ENCODE measurements at places on chromosomes 5 and 9.

GRCh38 chr5:165783024-165783423 is 2277.6 kb downstream of the MAT2B start:
- DNase-seq, result no peak

DNA sequence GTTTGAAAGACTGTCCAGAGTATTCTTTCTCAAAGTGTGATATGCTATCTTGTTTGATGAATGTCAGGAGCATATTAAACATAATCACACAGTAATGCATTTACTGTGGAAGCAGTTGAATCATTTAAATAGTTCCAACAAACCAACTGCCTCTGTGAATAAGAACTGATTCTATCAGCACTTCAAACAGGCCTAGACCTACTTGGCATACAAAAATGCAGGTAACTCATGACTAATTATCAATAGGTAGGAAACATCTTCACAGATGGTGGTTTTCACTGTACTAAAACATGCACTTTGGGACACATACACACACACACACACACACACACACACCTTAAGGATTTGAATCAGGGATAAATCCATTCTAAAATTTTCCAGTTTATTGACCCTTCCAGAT is 91.2 kb upstream of the SNX2 start:
- no peak for DNase-seq

- DNase-seq, result no peak
Observed at GRCh38 chr9:81529556-81530193, 159.7 kb downstream of the TLE1 start.

- DNase-seq, result no peak
Observed at GRCh38 chr5:115309751-115310370, 13.4 kb upstream of the CCDC112 start.

GRCh38 chr9:64066736-64067368 is 1218.2 kb downstream of the FOXD4L5 start:
- no peak for DNase-seq

GRCh38 chr5:33153831-33154230 is 286.9 kb upstream of the TARS1 start:
- no peak for DNase-seq

GRCh38 chr9:25709941-25710340 is 31.7 kb upstream of the TUSC1 start:
- no peak for DNase-seq

- no peak for DNase-seq
Observed at GRCh38 chr9:115132648-115133047, 14.7 kb upstream of the TNC start.

- DNase-seq, result no peak
Observed at GRCh38 chr5:152178350-152178699, 226.8 kb downstream of the NMUR2 start.

DNA sequence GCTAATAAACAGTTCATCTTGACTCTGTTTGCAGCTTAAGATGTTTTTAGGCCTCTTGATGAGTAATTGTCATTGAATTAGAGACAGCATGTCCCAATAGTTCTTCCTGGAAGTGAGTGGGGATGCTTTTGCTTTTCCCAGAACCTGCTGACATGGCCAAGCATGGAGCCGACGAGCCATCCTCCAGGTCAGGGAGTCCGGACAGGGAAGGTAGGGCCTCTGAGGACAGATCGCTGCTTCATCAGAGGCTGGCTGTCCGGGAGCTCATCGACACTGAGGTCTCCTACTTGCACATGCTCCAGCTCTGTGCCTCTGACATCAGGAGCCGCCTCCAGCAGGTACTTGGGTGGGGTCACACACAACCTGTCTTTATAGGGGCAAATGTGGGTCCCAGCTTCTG is 16.3 kb downstream of the ARHGEF37 start:
- no peak for DNase-seq

DNA sequence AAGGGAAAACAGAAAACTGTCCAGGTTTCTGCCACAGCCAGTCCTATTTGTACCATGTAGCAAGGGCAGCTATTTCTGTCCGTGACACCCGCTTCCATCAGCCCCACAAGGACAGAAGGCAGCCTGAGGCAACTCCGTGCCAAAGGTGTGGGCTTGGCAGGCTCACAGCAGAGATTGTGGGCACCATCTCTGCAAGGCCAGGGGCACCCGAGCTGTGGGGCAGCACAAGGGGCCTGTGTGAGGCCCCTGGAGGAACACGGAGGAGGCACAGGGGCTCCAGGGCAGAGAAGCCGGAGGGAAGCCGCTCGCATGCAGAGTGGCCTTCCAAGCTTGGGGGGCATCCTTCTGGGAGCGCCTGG is 43.5 kb downstream of the COL23A1 start:
- no peak for DNase-seq

- no peak for DNase-seq
Observed at GRCh38 chr5:143001764-143002351, 231.7 kb downstream of the ARHGAP26 start.

DNA sequence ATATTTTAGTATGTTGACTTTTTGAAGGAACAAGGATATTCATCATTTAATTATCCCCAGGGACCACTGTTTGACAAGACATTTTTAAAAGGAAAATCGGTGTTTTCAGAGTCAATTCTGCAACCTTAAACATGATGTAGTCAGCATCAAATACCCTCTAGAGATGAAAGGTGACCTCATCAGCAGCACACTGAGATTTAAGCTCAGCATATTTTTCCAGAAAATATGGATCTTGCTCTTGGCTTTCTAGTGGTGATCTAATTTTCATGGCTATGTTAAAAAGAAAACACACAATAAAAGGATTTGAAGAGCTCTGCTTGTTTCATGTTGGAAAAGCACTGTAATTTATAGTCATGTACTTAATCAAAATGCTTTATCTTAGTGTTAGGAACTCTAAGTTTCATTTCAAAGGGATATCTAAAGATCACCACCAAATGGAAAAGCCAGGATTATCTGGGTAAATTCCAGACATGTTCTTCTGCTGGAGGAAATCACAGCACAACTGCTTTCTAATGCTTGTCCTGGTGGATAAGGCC is 487.2 kb downstream of the ENC1 start:
- DNase-seq, result no peak

- no peak for DNase-seq
Observed at GRCh38 chr5:176559683-176560082, 10.5 kb downstream of the CDHR2 start.

DNA sequence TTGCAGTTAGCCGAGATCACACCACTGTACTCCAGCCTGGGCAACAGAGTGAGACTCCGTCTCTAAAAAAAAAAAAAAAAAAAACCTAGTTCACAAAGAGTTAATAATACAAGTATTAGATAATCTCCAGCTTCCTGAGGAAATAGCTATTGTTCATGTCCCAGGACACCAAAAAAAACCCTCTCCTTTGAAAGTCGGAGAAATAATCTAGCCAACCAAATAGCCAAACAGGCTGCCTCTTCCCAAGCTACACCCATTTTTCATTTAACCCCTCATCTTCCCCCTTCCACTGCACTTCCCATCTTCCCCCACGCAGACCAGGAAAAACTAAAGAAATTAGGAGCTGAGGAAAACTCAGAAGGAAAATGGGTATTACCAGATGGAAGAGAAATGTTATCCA is 23.6 kb downstream of the CNOT8 start:
- no peak for DNase-seq

DNA sequence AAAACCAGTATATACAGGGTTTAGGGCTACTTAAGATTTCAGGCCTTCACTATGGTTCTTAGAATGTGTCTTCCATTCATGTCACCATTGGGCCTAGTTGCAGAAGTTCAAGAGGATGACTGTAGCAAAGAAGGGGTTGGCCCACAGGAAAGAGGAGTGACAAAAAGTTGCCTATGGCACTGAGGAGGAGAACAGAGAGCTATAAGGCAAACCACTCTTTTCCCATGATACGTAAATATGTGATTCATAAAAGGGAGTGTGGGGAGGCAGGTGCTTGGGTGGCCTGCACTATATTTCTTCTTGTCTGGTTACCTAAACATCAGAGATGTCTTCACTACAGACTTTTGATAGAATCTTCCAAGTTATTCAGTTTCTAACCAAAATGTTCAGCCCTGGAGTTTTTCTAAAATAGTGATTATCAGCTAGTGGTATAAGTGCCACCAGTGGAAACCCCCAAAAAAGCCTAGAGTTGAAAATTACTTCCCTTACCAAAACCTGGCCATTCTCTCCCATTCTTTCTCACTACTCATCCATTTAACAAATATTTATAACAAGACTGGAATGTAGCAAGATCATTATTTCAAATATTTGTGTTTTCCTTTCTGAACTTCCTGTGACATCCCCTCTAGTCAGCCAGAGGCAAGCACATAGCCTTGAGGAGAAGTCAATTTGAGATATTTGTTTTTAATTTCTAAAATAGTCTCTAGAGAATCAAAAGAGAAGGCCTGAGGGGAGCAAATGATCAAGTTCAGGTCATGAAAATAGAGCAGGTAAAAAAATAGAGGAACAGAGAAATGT is 367.4 kb downstream of the EFNA5 start:
- no peak for DNase-seq

DNA sequence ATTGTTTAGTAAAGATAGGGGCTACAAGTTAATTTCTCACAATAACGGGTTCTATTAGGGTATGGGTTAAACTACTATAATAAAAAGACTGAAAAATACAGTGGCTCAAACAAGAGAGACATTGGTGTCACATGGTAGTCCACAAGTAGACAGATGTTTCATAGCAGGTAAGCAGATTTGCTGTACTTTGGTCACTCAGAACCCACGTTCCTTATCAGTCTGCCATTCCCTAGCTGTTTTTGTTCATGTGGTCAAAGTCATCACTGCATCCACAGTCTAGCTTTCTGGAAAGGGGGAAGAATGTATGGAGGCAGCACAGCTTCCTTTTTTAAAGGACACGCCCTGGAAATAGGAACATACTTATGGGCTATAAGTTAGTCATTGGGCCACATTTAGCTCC is 73.0 kb downstream of the SLC12A2 start:
- no peak for DNase-seq

DNA sequence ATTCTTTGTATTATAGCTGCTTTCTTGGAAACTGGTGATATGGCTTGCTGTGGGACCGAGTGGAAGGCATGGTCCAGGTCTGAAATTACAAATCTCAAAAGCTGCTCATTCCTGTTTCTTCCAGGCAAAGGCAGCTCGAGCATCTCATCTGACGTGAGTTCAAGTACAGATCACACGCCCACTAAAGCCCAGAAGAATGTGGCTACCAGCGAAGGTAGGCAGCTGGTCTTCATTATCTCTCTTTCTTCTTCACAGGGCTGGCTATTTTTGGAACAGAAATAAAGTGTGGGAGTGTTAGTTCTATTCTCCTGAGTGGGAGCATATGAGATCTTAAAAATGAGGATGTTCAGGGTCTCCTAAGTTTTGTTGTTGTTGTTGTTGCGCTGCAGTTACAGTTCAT is 115.9 kb downstream of the FBXL7 start:
- DNase-seq, result no peak

DNA sequence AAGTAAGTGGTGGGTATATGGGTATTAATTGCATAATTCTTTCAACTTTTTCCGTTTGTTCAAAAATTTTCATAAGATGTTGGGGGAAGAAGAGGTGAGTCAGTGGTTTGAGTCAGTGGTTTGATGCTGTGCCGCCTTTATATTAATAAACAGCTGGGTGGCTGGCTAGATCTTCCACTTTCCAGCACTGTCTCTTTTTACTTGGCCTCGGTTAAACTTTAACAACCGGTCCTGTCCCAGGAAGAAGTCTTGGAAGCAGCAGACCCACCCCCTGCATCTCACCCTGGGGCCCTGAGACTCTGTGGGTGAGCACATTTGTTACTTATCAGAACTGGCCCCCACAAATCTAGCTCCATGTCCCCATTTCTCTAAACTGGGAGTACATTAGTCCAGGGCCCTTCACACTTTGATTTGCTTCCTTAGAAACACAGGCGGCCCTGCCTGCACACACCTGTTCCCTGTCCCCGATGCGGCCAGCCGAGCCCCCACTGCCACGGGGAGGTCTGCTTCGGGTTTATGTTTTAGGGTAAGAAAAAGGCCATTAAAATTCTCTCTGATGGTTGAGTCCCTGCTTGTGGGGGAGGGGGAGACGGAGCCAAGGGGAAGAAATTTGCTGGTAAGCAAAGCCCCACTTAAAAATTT is 90.7 kb downstream of the PTCH1 start:
- DNase-seq, result no peak

- no peak for DNase-seq
Observed at GRCh38 chr5:114369680-114370417, 8.0 kb downstream of the KCNN2 start.

- no peak for DNase-seq
Observed at GRCh38 chr5:107103522-107103921, 567.2 kb downstream of the EFNA5 start.

GRCh38 chr5:57032151-57032551 is 80.2 kb upstream of the MIER3 start:
- no peak for DNase-seq

GRCh38 chr5:133205649-133206048 is 153.8 kb downstream of the HSPA4 start:
- DNase-seq, result no peak

GRCh38 chr9:96116275-96117064 is 185.5 kb downstream of the HSD17B3 start:
- DNase-seq, result no peak

DNA sequence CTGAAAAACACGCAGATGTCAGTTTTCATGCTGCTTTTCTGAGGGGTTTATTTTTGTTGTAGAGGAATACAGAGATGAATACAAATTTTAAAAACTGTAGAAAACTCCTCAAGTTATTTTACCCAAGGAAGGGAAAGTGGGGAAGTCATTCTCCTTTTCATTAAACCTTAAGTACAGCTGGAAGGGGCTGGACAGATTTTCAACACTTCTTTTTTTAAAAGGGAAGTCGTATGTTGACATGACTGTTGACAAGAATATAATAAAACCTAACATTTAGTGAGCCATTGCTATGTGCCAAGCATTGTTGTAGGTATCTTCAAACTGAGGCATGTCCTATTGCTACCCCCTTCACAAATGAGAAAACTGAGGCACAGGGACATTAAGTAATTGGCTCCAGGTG is 235.7 kb upstream of the ELL2 start:
- DNase-seq, result no peak

DNA sequence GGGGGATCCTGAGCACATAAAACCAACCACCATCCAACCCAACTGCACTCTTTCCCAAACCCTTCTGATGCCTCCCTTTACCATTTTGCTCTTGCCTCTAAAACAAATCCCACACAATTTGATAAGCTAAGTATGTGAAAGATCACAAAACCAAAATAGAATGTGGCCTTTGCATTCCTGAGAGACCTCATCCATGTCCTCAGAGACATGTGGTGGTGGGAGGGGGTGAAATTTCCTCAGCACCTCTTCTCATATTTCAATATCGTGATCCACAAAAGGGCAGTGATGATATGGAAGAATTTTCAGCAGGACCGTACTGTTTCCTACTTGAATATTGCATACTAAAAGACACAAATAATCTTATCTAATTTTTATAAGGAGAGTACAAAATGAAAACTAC is 423.3 kb downstream of the TLE1 start:
- DNase-seq, result no peak

GRCh38 chr5:175170899-175171298 is 273.1 kb downstream of the DRD1 start:
- no peak for DNase-seq
